NCI-H1930 (cell line): ENCODE measurements at places on chromosomes 5 and 9.
A peak's percentile ranks its signal among the peaks of the same experiment; 100 is the strongest.

DNA sequence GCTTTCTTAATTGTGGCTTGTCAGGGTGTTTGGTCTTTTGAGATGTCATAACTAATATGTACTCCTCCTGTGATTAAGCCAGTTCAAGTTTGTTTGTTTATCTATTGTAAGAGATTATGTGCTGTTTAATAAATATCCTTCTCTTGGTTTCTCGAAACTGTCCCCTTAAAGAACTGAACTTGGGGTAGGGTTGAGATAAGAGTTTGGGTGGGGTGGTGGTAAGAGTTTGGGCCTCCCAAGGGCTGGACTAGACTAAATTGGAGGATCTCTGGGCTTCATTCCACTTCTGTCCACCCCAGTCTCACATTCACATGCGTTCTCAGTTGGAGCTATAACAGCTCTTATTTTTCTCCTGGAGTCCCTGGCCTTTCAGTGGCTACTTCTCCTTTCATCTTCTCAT is 38.2 kb downstream of the AQP7 start:
- DNase-seq, result no peak

DNA sequence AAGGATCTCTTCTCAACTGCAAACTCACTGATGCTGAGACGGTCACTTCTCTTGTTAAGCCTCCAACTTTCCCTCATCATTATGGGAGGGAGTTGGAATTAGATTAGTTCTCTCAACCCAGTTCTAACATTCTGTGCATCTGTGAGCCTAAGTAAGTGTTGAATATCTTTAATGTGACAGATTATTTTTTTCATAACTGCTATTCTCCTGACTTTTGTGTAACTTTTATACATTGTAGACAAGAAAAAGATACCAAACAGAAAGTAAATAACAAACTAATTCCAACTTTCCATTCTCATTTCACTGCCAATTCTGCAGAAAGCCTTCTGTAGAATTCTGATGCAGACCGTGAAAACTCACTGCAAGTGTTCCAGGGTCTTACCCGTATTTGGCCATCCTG is 813.5 kb downstream of the TLE4 start:
- DNase-seq, result no peak

DNA sequence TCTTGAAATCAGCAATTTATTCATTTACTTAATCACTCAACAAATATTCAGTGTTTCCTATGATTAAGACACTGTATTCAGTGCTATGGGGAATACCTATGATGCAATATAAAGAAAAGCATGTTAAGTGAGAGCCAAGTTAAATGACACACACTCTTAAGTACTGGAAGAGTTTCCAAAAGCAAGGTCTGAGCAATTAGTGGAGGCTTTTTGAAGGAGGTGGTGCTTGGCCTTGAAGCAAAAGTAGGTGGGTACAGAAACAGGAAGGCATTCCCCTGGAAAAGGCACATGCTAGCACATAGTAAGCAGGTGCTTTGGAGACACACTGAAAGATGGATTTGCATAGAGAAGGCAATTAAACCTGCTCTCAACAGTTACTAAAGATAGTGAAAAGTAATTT is 4.0 kb downstream of the TSLP start:
- DNase-seq, result no peak

DNA sequence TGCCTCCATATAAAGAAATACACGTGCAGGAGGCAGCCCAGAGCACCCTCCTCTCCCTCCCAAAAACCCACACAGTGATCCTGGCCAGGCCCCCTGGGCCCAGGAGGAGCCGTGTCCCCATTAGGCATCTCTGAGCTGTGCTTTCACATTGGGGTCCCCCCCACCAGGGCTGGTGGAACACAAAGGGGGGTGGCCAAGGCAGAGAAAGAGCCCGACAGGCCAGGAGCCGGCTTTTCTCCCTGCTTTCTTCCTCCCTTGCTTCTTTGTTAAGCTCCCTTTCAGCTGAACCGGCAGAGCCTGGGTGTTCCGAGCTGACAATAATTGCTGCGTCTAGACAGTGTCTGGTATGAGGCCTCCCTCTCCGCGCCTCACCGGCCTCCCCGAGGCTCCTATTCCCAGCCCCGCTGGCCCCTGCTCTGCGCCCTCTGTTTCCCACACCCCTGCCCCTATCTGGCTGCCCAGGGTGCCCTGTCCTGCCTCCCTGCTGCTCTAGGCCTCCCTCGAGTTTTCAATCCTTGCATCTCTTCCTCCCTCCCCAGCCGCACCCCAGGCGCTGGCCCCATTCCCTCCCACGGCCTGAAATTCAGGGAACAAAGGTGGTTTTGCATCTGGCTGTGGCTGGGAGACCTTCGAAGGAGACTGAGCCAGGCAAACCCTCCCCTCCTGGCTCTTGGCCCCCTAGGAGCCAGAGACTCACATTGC is 120.6 kb downstream of the C9orf50 start:
- no peak for DNase-seq

DNA sequence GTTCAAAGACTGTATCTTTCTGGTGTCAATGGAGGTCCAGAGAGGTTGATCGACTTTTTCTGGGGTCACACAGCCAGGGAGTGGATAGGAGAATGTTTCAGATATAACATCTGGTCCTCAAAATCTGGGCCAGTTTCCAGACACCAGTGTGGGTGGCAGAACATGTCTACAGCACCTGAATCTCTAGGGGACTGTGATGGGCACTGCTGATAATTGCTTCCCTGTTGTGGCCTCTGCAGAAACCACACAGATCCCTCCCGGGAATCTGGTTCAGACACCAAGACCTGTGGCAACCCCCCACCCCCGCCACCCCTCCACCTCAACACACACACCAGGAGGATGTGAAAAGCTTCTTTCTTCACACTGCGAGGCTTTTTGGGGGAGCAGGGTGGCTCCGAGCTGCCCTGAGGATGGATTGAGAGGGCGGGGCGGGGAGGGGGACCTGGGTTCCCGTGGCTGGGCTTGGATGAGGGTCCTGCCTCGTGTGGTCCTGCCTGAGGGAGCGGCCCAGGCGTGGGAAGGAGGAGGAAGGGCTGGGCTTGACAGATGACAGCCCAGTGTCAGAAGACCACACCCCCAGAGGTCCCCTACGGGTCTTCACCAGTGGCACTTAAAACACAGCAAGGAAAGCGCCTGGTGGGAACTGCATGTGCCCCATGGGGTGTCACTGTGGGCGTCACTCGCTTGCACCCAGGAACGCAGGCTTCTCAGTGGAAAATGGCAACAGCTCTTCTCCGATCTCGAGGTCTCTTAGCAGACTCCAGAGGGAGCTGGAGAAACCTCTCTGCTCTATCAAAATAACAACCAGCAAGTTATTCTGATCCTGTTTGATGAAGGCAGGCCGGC is 55.2 kb downstream of the TRIP13 start:
- no peak for DNase-seq

DNA sequence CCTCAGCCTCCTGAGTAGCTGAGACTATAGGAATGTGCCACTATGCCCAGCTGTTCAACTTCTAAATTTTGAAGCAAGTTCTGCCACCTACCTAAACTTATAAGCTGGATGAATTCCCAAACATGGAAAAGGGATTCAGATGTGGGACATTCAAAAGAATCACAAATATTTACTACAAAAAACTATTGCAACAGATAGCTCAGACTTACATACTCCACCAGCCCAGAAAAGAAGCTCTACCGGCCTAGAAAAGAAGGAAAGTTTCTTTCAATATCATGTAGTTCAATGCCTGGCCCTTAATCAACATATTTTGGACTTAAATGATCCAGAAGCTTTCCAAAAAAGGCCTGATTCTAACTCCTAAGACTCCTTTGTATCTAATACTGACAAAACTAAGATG is 23.8 kb downstream of the SH3RF2 start:
- DNase-seq, result no peak

- DNase-seq, result no peak
Observed at GRCh38 chr9:76271755-76272154, 122.5 kb downstream of the RFK start.

DNA sequence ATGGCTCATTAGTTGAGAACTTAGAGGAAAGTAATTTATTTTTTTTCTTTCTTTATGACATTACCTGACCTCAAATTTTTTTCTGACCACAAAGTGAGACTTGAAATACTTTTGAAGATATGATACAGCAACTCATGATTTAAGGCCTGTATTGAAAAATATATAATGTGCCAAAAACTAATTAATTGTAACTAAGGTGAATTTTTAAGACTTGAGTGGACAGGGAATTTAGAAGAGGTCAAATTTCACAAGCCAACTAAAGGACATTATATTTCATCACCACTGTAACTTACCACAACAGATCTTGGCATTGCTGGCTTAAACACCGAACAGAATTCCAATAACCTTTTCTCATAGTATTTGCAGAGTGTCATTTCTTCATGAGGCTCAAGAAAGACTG is 1.8 kb downstream of the CCNH start:
- no peak for DNase-seq

DNA sequence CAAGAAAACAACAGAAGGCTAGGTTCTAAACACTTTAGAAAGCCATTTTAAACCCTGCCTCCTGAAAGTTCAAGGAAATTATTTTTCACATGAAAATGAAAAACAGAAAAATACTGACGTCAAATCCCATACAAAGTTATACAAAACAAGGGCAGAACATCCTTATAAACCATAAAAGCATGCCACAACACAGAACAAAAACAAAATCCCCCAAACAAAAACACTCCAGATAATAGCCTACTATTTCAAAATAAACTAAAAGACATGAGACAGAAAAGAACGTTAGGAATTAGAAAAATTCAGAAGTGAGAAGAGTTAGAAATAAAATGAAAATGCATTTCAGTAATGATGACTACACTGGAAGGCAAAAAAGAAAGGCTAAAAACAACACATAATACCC is 173.6 kb downstream of the DCP2 start:
- no peak for DNase-seq

- no peak for DNase-seq
Observed at GRCh38 chr9:34332076-34332964, 3.0 kb downstream of the NUDT2 start.

- no peak for DNase-seq
Observed at GRCh38 chr5:157890836-157891597, 32.1 kb upstream of the CLINT1 start.

GRCh38 chr9:90012949-90013348 is 408.1 kb downstream of the GADD45G start:
- DNase-seq, result no peak

GRCh38 chr5:112625689-112626438 is 111.8 kb upstream of the APC start:
- no peak for DNase-seq

DNA sequence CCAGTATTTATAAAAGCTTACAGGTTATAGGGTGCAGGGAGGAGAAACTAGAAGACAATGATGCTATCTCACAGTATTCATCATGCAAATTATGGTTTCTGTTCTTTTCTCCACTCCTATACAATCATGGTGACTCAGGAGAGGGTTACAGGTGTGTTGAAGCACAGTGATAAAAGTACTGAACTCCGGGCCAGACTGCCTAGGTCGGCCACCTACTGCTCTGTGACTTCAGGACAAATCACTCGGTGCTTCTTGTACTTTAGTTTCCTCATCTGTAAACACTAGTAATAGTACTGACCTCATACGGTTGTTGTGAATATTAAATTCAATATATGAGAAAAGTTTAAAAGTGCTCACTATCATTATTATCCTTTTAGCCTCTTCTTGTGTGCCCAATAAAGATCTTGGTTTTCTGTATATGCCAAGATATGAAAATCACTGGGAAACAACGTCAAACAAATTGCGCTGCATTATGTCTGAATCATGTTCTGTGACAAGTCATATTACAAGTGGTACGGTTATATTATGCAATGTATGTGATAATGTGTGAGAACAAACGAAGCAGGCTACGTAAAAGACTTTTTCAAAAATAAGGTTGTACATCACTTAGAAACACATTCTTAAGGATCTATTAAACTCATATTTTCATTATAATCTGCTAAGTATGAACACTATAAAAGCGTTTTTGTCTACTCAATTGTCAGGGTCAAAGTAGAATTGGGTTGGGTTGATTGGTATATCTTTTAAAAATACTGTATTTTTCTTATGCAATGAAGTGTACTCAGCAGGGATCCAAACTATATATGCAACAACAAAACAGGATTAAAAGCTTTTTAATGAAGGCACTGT is 153.3 kb downstream of the EFNA5 start:
- no peak for DNase-seq

- no peak for DNase-seq
Observed at GRCh38 chr5:73808911-73809310, 182.9 kb downstream of the ARHGEF28 start.

DNA sequence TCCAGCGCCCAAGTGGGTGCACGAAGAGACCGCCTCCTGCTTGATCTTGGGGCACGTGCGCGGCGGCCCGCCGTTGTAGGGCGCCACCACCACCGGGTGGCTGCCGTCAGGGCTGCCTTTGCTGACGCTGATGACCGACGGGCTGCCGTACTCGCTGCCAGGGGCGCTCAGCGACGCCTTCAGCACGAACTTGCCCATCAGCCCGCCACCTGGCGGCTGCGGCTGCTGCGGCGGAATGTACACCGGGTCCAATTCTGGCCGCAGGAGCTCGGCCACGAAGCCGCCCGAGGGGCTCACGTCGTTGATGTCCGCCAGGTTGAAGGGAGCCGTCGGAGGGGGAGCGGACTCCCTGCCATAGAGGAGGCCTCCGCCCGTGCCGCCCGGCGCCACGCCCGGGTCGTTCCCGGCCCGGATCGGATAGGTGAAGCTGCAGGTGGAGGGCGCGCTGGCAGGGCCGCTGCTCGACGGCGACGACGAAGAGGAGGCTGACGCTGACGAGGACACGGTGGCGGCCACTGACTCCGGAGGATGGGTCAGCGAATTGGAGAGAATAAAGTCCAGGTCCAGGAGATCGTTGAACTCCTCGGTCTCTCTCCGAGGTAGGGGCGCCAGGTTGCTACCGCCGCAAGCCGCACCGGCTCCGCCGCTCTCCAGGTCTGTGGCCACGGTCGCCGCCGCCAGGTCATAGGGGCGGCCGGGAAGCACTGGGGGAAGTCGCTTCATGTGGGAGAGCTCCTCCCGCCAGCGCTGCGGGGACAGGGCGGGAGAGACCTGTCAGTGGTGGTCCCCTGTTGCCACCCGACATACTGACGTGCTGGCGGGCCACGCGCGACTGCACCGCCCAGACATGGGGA is 1.8 kb downstream of the KLF4 start:
- DNase-seq, result no peak

- peak; percentile 82 for DNase-seq
Observed at GRCh38 chr9:33167084-33167971, at the start of gene B4GALT1. Gene B4GALT1, minus strand, starts transcription at chr9:33167336. Its CDS starts 167 bp downstream, at chr9:33167169.

DNA sequence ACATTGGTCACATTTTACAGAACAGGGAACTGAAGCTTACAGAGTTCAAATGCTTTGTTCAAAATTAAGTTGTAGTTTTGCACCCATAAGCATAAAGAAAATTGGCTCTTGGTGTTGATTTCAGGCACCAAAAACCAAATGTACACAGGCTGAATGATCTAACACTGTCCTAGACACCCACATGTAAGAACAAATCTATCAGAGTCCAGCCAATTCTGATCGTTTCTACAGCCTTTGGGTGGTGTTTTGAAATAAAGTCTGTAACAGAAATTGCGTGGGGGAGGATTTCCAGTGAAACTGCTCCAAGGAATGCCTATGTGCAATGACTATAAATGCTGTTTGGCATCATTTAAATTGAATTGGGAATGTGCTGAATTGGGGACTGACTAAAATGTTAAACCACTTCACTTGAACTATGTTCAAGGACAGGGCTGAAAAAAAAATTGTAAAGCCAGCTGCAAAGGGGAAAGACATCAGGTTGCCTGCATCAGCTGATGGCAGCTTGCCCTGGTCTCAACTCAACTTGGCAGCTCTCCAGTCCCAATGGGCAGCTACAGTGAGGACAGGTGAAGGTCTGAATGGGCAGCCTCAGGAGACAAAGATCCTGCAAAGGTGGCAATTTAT is 92.2 kb upstream of the TRPC7 start:
- DNase-seq, result peak; percentile 60

GRCh38 chr5:130884023-130884422 is 281.0 kb downstream of the HINT1 start:
- no peak for DNase-seq

GRCh38 chr5:67063791-67064190 is 132.8 kb downstream of the CD180 start:
- DNase-seq, result no peak
